ENCODE measurements at places on chromosomes 5 and 9.
A peak's percentile ranks its signal among the peaks of the same experiment; 100 is the strongest.

DNA sequence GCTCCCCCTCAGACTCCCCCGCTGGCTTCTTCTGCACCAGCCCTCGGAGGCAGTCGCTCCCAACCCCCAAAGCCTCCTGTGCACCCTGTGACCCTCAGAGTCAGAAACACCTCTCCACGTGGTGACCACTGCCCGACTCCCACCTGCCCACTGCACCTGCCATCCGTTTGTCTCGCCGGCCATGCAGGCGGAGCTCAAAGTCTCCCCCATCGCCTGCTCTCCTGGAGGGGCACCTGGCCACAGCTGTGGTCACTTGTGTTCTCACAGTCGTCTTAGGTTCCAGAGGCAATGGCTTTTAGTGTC lies 38.2 kb downstream of the MRPL36 start:
- DNase-seq = no peak

DNA sequence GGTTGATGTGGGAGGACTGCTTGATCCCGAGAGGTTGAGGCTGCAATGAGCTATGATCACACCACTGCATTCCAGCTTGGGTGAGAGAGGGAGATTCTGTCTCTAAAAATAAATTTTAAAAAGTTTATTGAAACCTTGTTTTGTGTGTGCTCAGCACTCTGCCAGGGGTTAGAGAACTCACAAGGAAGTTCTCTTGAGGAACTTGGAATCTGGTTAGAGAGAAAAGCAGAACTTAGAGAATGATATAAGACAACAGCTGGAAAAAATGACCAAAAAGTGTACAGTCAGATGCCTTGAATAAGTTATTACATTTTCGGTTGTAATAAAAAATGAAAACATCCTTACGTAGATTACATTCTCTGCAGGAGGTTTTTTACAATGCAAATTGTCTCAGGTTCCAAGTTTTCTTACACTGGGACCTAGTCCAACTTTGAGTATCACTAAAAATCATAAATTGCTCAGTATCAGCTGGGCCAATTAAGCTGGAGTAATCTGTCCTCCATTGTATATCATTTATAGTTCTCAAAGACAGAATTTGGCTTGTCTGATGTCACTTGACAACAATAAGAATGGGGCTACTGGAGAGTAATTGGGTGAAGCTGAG lies 21.7 kb upstream of the TENT2 start:
- no peak for DNase-seq

GRCh38 chr5:40017135-40017534 lies 592.4 kb upstream of the DAB2 start:
- no peak for DNase-seq

GRCh38 chr5:141747152-141748141 lies 65.4 kb upstream of the ARAP3 start:
- DNase-seq = peak; percentile 54

GRCh38 chr9:14383294-14383693 lies 69.4 kb upstream of the NFIB start:
- peak; percentile 24 for DNase-seq

- DNase-seq = no peak
These were observed 70.0 kb upstream of the IL17B start for GRCh38 chr5:149448831-149449714.

- DNase-seq = peak; percentile 39
These were observed 47.2 kb upstream of the DAB2IP start for GRCh38 chr9:121604242-121604641.

DNA sequence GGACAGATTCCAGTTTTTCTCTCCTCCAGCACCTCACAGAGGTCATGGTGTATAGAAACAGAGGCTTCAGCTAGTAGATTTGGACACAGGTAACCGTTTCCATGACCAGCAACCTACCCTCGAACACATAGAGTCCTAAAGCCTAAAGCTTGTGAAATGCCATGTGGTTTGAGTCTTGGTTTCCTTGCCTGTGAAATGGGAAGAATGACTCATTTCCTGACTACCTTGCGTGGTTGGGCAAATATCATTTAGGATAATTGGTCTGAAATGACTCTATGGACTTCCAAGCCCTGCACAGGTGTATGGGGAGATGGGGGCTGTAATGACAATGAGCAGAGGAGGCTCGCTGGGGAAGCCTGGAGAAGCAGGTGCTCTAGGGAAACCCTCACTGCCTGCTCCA lies 134.6 kb downstream of the TTLL11 start:
- no peak for DNase-seq

GRCh38 chr5:36198281-36198680 lies 43.4 kb downstream of the NADK2 start:
- DNase-seq = no peak

DNA sequence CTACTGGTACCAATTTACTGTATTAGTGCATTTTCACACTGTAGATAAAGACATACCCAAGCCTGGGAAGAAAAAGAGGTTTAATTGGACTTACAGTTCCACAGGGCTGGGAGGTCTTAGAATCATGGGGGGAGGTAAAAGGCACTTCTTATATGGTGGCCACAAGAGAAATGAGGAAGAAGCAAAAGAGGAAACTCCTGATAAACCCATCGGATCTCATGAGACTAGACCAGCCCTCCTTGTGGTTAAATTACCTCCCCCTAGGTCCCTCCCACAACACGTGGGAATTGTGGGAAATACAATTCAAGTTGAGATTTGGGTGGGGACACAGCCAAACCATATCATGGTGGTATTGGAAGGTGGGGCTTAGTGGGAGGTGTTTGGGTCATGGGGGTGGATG lies 56.5 kb upstream of the SPDL1 start:
- no peak for DNase-seq

- DNase-seq = no peak
These were observed 1651.8 kb downstream of the MAT2B start for GRCh38 chr5:165157219-165157618.

GRCh38 chr9:134188386-134189144 lies 24.2 kb upstream of the RNU6ATAC start:
- DNase-seq = peak; percentile 34

DNA sequence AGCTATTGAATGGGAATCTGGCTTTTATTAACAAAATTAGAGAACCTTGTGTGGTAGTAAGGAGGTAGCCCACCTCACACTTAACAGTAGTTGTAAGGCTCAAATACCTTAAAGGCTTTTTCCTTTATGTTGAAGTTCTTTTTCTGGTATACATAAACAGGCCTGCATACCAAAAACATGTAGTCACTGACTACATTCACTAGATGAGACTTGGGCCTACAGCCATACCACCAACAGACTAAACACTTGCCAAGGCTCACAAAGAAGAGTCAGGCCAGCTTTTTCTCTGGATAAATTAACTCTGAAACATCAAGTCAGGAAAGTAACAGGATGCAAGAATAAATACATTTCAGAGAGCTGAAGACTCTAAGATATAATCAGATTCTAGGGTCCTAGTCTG lies 78.6 kb upstream of the MPDZ start:
- peak; percentile 69 for DNase-seq

GRCh38 chr5:76849419-76850291 lies at the start of gene S100Z:
Gene S100Z, plus strand, starts transcription at chr5:76850014. Its CDS starts 25,346 bp downstream, at chr5:76875360.
- DNase-seq = no peak

DNA sequence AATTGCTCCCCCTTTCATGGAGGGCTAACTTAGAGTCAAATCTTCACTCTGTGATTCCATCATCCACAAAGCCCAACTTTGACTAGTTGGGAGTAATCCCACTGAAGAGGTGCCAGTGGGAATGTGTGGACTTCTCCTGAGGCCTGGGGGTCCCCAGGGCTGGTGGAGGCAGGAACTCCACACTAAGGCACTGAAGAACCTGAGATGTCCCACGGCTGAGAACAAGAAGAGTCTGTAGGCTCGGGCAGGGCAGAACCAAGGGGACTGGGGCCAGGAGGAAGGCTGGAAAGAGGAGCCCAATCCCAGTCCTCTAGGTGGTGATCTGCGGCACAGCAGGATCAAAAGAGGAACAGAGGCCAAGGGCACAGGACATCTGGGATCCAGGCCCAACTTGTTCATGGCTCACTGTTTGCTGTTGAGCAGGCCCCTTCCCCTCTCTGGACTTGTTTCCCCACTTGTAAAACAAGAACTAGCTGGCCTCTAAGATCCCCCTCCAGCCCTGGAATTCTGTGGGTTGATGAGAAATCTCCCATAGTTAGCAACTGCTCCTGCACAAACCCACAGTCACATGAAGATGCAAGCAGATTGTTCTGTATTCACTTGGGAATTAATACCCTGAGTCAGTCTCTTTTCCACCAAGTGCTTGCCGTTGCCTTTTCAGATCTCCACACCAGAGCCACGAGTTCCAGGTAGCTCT lies 32.7 kb upstream of the ALDH1B1 start:
- peak; percentile 38 for DNase-seq

DNA sequence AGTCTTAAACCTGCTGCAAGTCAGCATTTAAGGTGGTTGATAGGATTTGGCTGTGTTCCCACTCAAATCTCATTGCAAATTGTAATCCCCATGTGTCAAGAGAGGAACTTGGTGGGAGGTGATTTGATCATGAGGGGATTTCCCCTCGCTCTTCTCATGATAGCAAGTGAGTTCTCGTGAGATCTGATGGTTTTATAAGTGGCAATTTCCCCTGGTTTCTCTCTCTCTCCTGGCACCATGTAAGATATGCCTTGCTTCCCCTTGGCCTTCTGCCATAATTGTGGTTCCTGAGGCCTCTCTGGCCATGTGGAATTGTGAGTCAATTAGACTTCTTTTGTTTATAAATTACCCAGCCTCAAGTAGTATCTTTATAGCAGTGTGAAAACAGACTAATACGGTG lies 84.3 kb upstream of the SMC2 start:
- no peak for DNase-seq

DNA sequence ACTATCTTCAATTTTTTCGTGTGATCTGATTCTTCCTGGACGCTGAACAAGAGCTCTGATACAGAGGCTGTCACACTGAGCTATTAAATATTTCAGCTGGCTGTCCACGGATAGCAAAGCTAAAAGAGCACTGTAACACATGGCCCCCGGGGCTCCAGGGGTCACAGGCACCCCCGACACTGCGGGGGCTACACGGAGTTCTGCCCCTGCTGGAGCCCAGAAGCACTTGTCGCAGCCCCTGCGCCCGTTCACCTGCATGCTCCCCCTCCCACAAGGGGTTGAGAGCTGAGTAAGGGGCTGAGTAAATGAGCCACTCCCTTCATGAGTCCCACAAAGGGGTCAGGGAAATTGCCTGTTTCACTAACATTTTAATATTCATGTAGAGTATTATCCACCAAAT lies 316.3 kb downstream of the TMEM167A start:
- no peak for DNase-seq

DNA sequence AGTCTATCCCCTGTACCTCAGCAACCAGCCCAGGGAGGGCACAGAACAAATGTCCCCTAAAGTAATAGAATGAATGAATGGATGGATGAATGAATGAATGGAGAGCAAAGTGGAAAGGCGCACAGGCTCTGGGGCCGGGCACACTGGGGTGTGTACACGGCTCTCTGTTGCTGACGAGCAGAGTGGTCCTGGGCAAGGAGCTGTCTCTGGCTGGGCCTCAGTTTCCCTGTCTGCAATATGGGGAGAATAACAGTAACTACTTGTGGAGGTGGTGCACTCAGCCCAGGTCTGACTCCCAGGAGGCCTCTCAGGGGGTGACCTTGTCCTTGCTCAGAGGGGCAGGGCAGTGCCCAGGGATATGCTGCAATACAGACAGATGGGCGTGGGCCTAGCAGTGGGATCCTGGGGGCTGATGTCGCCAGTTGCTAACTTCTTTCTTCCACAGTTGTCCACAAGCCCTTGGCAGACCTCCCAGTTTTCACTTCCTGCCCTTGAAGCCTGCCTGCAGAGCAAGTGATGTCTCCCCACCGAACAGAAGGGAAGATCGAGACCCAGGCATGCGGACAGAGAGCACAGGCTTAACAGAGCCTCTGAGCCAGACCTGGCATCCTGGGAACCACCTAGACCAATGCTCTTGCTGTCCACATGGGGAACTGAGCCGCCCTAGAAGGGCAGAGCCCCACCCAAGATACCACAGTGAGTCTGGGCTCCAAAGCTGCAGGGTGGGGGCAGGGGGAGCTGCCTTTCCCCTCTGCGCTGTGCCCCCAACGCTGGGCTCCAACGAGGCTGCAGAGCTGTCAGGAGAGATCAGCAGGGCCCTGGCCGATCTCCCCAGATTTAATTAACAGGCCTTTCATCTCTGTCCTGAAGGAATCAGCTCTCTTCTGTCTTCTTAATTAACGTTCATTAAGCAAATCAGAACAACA lies 13.6 kb upstream of the LAMC3 start:
- peak; percentile 60 for DNase-seq

DNA sequence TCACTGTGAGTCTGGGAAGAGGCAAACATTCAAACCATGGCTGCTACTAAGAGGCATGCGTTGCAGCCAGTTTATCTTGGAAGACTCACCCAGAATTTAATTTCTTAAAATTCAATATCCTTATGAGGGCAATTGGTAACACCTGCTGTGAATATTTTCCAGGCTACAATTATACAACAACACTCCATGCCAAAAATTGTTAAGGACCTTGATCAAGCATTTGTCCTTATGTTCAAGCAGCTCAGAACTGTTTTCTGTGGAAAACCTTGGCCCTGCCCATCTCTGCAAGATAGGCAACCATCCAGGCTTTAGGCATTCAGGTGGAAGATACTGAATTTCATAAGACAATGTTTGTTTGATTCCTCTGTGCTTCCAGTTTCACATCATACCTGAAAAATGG lies 327.8 kb downstream of the FBXL7 start:
- DNase-seq = no peak

DNA sequence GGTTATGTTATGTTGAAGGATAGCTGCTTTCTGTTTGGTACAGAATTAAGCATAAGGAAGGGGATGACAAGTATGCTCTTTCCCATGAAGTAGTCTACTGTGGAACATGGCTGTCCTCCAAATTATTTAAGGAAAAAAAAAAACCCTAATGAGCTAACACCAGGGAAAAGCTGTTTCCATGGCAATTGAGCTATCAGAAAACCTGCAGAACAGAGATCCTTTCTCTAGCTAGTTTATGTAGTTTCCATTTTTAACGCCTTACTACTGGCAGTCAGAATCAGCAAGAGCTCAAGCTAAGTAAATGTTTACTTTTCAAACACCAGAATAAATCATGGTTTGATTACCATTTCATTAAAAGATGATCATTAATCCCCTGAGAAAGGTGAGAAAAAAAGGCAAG lies 287.4 kb upstream of the TARS1 start:
- no peak for DNase-seq

- DNase-seq = peak; percentile 11
These were observed 1189.4 kb downstream of the EFNA5 start for GRCh38 chr5:106481374-106481773.

- peak; percentile 99 for DNase-seq
These were observed 1.3 kb upstream of the RNF208 start for GRCh38 chr9:137223078-137223970.

DNA sequence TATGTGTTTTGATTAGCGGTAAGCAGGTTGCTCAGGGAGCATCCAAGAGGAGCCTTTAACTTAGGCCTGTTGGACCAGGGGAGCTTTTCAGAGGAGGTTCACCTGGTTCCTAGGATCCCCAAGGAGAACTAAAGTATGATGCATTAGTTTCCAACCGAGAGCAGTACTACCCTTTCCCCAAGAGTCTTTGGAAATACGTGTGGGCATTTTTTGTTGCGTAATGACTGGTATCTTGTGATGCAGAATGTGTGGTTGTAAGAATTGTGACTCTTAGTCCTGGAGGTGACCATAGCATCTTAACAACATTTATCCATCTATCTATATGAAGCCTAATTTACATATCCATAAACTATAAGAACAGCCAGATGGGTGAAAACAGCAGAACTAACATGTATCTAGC lies 11.0 kb downstream of the CFAP95 start:
- no peak for DNase-seq
